ENCODE measurements at places on chromosomes 6 and 20.

DNA sequence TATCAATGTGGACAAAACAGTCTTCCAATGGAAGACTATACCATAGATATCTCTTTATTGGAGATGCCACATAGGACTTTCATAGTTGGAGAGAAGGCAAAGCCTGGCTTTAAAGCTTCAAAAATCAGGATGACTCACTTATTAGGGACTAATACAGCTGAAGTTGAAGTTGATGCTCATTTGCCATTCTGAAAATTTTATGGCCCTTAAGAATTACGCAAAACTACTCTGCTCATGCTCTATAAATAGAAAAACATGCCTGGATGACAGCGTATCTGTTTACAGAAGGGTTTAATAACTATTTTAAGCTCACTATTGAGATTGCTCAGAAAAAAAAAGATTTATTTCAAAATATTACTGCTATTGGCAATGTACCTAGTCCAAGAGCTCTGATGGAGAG lies 155.5 kb upstream of the DST start:
- DNase-seq: no peak

DNA sequence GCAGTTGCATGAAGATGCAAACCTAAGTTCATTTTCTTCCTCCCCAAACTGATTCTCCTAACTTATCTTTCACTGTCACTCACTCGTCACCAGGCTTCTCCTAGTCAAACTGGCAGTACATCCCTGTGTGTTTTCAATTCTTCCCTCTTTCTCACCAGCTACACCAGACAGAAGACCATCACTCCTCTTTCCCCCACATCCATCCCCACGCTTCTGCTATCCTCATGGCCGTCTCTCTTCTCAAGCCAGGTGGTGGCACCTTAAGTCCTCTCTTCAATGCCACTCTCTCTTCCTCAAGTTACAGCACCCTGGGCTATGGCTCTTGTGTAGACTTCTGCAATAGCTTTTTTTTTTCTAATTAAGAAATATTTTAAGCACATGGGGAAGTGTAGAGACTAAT lies 14.4 kb upstream of the TREM2 start:
- DNase-seq: no peak

- no peak for DNase-seq
Measured at GRCh38 chr6:36326356-36326995, 10.2 kb downstream of the BNIP5 start.

DNA sequence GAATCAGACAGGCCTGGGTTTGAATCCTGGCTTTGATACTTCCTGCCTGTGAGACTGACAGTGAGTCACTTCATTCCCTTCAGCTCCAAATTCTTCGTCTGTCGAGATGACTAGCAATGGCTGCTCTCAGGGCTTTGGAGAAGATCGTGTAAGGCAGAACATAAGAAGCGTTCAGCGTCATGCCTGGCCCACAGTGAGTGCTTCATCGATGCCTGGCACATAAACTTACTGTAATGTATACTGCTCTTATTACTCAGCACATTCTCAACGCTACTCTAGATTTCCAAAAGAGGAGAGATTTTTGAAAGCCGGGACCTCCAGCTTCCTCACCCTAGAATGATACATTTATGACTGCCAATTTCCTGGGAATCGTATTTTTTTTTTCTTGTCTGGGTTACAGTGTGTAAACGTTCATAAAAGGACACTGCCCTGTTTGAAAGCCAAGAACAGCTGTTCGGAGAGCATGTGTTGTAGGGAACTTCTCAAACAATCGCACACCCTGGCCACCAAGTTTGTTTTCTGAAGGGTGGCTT lies 16.2 kb upstream of the BCAS1 start:
- DNase-seq: no peak

DNA sequence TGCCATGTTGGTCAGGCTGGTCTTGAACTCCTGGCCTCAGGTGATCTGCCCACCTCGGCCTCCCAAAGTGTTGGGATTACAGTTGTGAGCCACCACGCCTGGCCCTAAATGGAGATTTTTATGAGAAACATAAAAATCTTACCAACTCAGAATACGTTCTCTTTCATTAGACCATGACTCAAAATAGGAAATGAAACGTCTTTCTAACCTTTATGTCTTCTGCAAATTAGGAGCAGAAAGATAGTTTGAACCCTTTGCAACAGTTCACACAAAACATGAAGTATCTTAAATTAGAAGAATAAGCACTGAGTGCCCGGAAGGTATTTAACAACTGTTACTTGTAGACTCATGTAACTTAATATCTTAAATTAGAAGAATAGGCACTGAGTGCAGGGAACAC lies 48.3 kb downstream of the AHI1 start:
- no peak for DNase-seq

DNA sequence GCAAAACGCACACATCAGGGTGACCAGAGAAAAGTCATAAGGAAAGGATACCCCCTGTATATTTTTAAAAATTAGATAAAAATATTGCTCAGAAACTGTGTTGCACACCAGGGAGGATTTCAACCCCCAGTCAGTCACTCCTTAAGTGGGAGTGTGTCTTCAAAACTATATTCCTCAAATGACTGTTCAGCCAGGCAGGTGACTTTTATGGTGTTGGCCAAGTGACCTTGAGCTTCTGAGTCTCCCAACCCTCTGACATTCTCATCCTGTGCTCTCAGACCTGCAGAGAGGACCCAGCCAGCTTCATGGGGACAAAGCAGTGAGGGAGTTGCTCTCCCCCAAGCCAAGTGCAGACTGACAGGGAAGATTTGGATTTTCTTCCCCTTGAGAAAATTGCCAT lies 311.9 kb upstream of the JARID2 start:
- DNase-seq: no peak
